Urinary bladder (tissue), 4 donors: ENCODE measurements at places on chromosomes 7 and 10. TPM values are rescaled to one million over a fixed set of nuclear protein-coding genes. Genes with fewer than 3 reads are reported as not detected.

Gene LMOD2
- total RNA-seq, result 5.4 TPM

- no peak for DNase-seq
Measured at GRCh38 chr10:126349101-126349500, 39.2 kb downstream of the ADAM12 start.

Gene ITIH2
- 0.16 TPM for total RNA-seq

GRCh38 chr10:43913676-43914235 is 265.1 kb upstream of the ZNF32 start:
- DNase-seq, result no peak

GRCh38 chr10:112360308-112361270 is 13.3 kb upstream of the ACSL5 start:
- DNase-seq, result no peak

GRCh38 chr7:46253520-46253919 is 332.4 kb upstream of the IGFBP3 start:
- no peak for DNase-seq

Gene CFAP43
- 1.4 TPM for total RNA-seq

DNA sequence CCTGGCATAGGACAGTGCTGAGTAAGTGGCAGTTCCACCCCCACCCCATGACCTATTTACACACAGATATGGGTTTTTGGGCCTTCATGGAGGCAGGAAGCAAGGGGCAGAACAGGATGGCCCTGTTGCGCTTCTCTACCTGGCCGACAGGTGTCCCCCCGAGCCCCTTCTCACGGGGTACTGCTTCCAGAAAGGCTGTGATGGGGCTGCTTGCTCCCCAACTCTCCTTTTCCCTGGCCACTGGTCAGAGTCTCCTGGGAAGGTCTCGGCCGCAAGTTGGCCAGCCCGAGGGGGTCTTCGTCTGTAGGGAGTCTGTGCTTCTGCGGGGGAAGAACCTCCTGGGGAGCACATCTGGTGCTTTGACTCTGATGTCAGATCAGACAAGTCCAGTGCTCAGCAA is 139.8 kb upstream of the TNS3 start:
- DNase-seq, result no peak

- no peak for DNase-seq
Measured at GRCh38 chr10:5927306-5927705, 37.3 kb downstream of the FBH1 start.

Gene BZW2
- total RNA-seq, result 70.1 TPM

DNA sequence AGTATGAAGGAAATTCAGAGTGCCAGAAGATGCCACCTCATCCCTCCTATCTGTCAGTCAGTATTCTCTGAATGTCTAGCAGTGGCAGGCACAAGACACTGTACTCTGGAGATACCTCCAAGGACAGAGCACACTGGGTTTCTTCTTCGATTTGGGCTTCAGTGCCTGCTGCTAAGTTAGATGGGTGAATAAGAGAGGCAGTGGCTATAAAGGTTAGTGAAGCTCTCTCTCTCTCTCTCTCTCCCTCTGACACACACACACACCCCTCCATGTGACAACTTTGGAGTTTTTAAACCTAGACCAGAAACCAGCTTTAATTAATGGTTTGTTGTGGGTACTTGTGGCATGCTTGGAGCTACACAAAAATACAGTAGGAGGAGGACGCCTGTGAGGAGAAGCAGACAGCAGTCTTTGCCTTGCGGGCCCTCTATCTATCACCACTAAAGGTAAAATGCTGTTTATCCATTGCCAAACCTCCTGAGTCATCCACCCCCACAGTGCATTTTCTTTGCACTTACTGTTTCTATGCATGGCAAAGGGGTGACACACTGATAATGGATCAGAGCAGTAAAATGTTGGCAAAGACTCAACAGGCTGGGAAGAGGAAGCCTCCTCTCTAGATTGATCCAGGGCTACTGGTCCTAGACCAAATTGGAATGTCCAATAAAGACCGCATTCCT is 102.5 kb downstream of the TRIL start:
- no peak for DNase-seq

GRCh38 chr10:43863270-43863669 is 214.6 kb upstream of the ZNF32 start:
- no peak for DNase-seq

GRCh38 chr10:69180525-69181204 is 631 bp downstream of the SUPV3L1 start:
- DNase-seq, result no peak

Gene LHPP
- total RNA-seq, result 6.6 TPM

GRCh38 chr7:107253599-107253998 is 84.8 kb downstream of the HBP1 start:
- no peak for DNase-seq

- DNase-seq, result no peak
Measured at GRCh38 chr10:86256690-86257315, 109.8 kb downstream of the GRID1 start.

GRCh38 chr10:27861781-27862180 is 116.2 kb upstream of the MKX start:
- no peak for DNase-seq

GRCh38 chr10:106761906-106762305 is 402.6 kb downstream of the SORCS1 start:
- no peak for DNase-seq

Gene ZKSCAN1
- total RNA-seq, result 51.5 TPM

DNA sequence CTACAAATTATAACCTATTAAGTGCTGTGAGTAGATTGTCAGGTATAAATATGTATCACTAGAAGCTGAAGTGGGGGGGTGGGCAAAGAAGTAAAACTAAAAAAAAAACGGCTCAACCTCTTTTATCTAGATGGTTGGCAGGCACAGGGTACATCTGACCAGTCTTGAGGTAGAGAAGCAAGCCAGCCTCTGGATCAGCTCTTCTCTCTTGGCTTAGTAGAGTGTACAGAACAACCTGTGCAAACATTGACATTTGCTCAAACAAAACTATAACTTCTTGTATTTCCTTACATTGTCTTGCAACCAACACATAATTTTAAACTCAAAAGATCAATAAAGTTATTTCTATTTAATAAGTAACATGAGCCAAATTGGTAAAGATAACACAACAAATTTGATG is 25.6 kb downstream of the DNA2 start:
- no peak for DNase-seq

- no peak for DNase-seq
Measured at GRCh38 chr10:84511709-84512285, 183.4 kb downstream of the CCSER2 start.

- DNase-seq, result no peak
Measured at GRCh38 chr7:108147031-108147563, 16.9 kb upstream of the LAMB4 start.

Gene KCNMA1
- 105 TPM for total RNA-seq

- no peak for DNase-seq
Measured at GRCh38 chr10:94450782-94451181, 48.4 kb downstream of the TBC1D12 start.

- no peak for DNase-seq
Measured at GRCh38 chr7:48786951-48787350, 137.4 kb upstream of the CDC14C start.

Gene GIMAP4
- 43.9 TPM for total RNA-seq

DNA sequence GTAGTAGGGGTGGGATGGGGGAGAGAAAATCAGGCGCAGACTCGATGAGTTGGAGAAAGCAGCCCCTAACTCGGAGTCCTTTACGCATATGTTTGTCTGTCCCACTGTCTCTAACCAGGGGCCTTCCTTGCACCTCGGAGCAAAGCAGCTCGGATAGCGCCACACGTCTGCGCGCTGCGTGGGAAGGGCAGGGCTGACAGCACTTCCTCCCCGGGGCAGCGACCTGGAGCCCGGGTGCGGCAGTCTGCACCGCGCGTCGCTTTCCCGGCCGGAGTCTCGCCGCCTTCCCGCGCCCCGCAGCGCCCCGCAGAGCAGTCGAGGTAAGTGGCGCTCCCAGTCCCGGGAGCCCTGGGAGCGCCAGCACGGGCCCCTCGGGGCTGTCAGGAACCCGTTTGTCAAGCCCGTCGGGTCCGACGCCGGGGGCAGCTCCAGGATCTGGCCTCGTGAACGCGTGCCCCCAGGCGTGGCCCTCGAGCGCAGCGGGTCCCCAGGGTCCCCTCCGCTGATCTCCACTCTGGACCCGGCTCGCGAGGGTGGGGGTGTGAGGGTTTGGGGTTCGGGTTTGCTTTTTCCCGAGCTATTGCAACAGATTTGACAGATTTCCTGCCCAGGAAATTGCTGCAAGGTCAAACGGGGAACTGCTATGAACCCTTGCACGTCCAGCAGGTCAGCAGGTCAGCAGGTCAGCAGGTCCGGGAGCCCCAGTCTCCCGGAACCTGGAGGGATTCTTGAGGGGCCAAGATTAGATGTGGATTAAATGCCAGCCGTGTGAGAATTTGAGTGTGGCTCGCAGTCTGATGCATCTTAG is 597 bp downstream of the APBB1IP start:
- no peak for DNase-seq

DNA sequence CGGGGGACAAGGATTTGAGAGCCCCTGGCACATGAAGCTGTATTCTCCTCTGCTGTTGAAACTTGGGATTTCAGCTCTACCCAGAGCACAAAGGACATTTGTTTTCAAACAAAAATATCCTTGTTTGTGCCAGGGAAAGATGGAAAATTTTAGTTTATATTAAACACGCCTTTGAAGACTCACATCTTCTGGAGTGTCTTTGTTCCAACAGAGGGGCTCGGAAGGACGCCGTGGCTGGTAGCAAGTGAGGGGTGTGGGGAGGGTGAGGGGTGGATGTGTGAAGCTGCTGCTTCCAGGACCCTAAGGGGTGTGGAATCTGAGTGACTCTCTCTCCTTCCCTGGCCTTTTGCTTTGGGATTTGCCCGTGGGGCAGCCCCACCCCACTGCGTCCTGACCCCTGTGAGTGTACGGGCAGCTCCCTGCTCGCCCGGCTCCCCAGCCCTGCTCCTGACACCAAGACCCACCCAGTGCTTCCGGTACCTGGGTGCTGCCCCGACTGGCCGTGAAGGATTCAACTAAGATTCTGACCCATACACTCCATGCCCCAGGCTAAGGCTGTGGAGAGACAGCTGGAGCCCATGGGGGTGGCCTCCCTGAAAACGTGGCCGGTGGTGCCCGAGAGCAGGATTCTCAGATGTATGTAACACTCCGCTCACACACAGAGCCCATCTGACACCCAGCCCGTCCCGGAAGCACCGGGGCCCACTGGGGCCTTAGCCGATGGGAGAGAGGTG is 59.6 kb downstream of the ZRANB1 start:
- DNase-seq, result no peak

DNA sequence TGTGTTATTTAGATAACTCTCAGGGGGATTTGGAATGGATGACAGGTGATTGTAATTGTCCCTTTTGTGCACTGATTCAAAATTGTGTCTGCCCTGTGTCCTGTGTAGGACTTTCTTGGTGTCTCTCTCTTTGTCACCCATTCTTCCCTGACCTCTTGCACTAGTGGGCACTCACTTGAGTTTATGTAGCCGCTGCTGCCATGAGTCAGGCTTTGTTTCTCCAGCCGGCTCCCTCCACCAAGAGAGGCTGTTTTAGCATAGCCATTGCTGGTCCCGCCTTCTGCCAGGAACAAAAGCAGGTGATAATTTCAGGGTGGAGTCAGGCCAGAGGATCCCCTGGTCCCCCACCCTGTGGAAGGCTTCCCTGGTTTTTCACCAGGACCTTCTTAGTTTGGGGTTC is 8.4 kb downstream of the COL17A1 start:
- DNase-seq, result no peak

DNA sequence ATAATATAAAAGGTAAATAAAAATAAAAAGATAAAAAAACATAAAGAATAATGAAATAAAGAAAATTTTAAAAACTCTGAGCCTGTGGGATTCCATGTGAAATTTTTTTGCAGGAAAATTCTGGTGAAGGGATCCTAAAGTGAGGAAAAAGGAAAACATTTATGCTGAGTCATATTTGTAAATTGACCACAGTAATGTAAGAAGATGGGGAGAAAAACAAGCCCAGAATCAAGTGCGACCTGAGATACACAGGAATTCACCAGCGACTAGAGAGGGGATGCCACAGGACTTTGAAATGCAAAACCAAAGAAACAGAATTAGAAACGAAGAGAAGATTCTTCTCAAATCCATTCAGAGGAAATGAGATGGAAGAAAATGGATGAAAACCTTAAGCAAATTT is 133.8 kb upstream of the PFKP start:
- no peak for DNase-seq

- DNase-seq, result no peak
Measured at GRCh38 chr7:123935436-123936381, 10.7 kb downstream of the SPAM1 start.

Gene TMEM176A
- total RNA-seq, result 20.8 TPM

Gene CALML5
- not detected for total RNA-seq

DNA sequence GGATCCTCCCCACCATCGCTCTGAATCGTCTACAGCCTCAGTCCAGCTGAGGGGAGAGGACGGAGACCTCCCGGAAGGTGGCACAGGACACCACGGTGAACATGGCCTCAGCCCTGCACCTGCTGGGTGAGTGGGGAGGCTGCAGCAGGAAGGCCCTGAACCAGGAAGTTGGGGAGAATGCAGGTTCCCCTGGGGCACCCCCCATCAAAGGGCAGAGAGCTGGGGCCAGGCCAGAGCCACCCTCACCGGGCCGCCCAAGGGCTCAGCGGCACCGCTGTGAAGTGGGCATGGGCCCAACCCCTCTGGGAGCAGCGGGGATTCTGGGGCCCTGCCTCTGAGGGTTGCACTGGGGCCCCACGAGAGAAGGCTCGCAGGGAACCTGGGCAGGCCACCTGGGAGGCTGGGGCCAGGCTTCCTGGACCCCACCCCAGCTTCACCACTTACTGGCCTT is 98.7 kb downstream of the MICALL2 start:
- no peak for DNase-seq

GRCh38 chr10:89001024-89001728 is 10.6 kb downstream of the FAS start:
- no peak for DNase-seq

Gene EGR2
- total RNA-seq, result 2.3 TPM

GRCh38 chr10:47412177-47412730 is 28.2 kb upstream of the ZNF488 start:
- DNase-seq, result no peak

Gene SAP25
- total RNA-seq, result not detected

DNA sequence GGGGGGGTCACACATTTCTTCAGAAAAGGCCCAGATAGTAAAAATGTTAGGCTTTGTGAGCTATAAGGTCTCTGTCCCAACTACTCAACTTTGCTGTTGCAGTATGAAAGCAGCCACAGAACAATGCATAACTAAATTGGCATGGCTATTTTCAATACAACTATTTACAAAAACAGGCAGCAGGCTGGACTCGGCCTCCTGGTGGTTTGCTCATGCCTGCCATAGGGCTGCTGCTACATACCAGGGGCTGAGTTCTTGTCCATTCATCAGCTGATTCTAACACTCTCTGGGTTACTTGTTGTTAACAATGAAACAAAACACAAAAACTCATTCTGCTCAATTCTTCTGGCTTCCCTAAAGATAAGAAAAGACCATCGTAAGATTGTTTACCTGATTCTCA is 109.4 kb upstream of the ADAM12 start:
- DNase-seq, result no peak

DNA sequence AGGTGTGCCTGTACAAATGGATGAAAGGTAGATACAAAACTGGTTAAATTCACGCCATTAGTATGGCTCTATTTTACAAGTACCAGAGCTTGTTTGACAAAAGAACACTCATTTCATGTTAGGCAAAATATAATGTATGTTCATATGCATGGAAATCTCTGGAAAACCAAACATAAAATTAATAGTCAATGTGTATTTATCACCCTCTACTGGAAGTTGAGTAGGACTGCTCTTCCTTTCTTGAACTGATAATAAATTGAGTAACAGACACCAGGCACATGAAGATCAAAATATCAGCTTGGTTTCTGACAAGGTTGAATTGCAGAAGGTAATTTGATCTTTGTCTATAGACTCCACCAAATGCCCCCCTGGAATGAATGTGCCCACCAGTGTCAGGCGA is 19.8 kb upstream of the AKR1B1 start:
- no peak for DNase-seq
